Activated CD4-positive, alpha-beta T cell treated with anti-CD3 and anti-CD28 coated beads, Interleukin-2, amount 50 U/mL, for 24 hours (primary cell): ENCODE measurements at places on chromosomes 6 and 20.

- no peak for DNase-seq
Measured at GRCh38 chr20:45792317-45793118, 764 bp downstream of the DNTTIP1 start.

DNA sequence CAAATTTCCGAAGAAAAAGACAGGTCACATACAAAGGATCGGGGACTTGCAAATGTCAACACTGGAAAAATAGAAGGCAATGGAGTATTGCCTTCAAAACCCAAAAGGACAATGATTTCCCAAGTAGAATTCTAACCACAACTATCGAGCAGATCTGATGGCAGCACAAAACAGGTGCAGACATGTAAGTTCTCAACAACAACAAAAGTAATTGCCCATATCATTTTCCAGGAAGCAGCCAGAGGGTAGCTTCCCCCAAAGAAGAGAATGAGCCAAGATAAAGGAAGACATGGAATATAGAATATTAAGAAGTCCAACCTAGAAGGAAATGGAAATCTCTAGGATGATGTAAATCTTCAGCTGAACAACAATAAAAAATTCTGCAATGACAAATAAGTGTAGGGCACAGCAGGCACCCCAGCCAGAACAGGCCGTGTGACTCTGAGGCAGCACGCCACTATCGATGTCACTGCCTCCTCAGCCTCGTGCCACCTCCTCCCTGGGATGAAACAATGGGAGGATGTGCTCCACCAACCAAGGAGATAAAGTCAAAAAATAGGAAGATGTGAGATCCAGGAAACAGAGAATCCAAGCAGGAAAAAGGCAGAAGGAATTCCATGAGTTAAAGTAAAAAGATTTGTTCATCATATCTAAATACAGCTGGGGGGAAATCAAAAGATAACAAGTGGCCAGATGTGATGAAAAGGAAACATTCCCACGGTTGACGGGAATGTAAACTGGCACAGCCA lies 34.1 kb downstream of the SERPINB1 start:
- DNase-seq, result no peak

DNA sequence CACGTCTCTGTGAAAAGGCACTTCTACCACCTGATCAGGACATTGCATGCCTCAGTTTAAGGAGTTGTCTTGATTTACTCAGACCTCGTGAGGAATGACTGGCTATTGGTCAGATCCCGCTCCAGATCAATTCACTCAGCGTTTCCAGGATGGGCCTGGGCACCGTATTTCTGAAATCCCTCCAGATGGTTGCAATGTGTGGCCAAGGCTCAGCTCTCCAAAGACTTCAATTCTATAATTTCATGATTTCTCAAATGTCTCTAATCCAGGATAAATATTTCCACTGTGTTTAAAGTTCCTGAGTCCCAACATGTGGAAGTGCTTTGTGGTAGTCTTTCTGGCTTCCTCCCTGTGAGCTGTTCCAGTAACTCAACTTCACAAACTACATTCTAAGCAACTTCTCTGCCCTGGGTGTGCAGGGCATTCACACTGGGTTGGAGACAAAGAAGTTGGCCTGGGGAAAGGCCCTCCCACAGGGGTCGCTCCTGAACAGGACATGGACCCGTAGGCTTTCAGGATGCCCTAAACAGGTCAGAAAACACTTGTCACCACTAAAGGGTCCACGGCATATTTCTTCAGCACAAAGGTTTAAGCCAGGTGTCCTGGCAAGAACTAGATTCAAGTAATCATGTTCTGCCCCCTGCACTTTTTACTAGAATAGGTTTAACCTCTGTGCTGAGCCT lies 212.1 kb downstream of the WDR27 start:
- no peak for DNase-seq

- DNase-seq, result no peak
Measured at GRCh38 chr6:151807513-151808370, at the start of gene ESR1. ESR1 (plus strand) TSS chr6:151807682; CDS start chr6:151807913, 231 bp downstream.

DNA sequence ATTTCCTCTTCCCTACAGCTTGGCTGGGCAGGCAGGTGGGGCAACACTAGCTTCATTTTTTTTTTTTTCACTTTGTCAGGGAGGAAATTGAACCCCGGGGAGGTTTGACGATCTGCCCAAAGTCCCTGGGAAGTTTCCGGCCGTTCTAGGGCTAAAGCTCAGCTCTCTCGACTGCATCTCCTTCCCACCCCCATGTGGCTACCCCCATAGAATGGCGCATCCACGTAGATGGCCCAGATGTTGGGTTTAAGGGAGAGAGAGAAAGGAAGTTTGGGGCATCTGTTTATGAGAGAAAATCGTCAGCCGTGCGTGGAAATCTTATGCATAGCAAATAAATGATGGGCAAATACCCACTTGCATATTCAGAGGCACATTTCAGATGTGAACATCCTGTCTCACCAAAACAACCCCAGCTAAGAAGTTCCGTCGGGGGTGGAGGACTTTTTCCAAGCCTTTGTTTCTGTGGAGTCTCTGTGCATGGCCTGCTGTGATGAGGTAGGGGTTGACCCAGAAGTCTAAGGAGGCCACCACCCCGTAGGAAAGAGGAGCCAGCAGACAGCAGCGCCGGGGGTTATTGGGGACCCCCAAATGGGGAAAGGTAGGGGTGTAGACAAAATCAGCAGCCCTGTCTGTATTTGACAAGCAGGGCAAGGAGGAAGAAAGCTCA lies 40.5 kb upstream of the ZNF831 start:
- no peak for DNase-seq

GRCh38 chr6:42777126-42777822 lies 4.6 kb upstream of the BICRAL start:
- no peak for DNase-seq

DNA sequence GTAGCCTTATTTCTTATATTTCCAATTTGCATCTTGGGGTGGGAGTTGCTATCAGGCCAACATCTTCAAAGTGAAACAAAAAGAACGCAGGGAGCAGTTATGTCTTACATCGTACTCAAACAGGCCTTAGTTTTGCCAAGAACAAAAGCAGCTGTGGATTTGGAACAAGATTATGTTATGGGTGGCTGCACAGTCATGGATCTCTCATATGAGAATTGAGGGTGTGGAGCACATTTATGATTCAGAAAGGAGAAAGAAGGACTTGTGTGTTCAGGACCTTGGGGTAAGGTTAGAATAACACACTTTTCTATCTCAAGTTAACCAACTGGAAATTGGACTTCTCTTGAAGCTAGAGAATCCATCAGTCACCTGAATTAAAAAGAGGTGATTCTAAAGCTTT lies 259.9 kb downstream of the FOXA2 start:
- DNase-seq, result no peak

DNA sequence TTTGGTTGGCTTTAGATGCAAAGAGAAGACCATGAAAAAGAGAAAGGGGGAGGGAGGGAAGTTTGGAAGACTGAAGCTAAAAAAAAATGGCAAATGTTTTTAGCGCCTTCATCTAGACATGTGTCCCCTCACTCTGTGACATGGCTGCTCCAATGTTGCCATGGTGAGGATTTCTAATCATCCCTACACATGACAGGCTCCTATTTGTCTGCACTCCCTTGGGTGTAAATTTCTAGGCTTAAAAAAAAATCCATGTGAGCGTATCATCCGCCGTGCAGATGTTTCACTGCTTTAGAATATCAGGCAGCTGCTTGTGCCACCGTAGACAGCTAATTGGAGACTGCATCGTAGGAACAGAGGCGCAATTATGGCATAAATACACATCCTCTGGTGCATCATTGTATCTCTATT lies 761.1 kb upstream of the MMS22L start:
- no peak for DNase-seq

DNA sequence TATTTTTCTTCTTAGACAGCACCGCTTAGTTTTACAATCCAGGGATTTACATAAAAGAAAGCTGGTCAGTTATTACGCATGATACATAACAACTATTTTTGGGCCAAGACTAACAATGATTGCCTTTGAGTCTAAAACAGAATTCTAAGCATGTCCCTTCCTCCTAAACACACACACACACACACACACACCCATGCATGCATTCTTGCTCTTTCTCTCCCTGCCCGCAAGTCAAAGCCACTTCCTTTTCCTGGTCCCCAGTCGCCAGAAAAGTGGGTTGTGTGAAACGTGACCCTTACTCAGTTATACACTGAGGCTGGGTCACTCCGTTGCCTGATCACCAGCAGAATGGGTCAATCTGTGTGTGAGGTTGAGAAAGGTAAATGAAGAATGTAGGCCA lies 31.4 kb downstream of the FYN start:
- DNase-seq, result no peak

DNA sequence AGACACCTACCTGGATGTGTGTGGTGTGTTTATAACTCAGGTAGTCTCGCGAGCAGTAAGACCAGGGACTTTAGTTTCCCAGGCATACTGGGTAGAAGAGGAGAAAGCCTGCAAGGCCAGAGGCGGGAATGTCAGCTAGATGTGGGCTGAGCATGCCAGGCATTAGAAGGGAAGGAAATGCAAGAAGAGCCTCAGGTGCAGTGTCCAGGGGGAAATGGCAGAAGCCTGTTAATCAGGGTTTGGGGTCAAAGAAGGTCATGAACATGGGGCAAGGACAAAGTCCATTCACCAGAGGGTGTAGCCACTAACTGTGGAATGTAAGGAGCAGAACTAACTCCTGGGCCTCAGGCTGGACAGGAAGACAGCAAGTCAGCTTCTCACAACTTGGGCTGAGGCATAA lies 305.0 kb downstream of the SMOC2 start:
- DNase-seq, result no peak

- DNase-seq, result no peak
Measured at GRCh38 chr20:17572034-17572638, 2.3 kb downstream of the DSTN start.

DNA sequence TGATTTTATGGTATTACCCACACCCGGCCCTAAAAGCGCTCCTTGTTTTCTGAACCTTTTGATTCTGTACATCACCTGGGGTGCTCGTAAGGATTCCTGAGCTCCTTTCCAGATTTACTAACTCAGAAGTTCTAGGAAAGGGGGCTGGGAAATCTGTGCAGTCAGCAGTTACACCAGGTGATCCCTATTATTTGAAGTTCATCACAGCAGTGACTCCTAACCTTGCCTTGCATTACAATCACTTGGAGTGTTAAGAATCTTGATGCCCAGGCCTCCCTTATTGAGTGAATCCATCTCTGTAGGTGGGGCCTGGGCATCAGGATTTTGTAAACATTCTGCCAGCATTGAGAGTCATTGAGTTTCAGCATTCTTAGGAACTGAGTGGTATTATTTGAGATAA lies 44.7 kb downstream of the BMP6 start:
- no peak for DNase-seq

DNA sequence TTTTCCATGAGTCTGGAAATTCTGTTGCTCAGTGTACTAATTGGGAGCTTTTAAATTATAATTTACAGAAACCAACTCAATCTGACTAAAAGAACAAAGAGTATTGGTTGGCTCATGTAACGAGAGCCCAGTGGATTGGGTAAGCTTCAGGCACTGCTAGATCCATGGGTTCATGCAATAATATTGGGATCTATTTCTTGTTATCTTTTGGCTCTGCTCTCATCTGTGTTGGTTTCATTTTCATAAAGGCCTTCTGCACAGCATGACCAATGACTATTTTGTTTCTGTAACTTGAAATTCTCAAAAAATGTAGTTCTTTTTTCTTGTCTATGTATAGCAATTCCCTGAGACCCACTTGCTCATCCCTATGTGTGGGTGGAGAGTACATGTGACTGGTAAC lies 12.0 kb downstream of the SLC2A10 start:
- no peak for DNase-seq

- DNase-seq, result no peak
Measured at GRCh38 chr20:34407962-34408474, 44.9 kb downstream of the ITCH start.

GRCh38 chr20:24842918-24843715 lies 106.0 kb upstream of the CST7 start:
- DNase-seq, result no peak

DNA sequence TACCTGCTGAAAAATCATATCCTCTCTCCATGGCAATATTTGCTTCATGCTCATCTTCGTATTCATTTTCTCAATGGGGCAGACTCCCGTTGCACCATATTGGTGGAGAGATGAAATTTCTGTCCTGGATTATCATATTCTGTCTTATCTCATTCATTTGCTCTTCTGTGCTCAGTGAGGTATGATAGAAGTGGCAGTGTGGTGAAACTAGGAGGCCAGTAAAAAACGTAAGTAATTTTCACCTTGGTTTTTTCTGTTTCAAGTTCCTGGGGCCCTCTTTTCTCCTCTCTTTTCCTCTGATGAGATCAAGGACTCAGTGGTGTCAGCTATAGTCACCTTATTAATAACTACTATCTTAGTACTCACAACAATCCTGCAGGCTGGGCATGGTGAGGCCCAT lies 182.5 kb upstream of the HDAC2 start:
- no peak for DNase-seq

- no peak for DNase-seq
Measured at GRCh38 chr20:23140991-23141390, 54.9 kb upstream of the CD93 start.

GRCh38 chr20:58001381-58001780 lies 227.1 kb downstream of the ANKRD60 start:
- DNase-seq, result no peak

DNA sequence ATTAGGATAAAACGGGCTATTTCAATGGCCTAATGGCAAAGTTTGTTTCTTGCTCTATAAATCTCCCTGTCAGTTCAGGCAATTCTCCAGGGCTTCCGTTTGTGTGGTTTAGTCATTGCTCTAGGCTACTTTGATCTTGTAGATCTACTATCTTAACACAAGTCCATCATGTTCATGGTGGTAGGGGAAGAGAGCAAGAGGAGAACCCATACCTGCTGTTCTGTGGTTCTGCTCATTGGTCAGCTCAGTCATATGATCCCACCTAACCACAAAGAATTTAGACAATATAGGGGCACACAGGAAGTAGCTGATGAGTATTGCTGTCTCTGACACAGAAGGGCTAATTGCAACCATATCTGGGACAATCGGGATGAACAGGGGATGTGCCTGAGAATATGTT lies 4.9 kb upstream of the DEK start:
- DNase-seq, result no peak

- no peak for DNase-seq
Measured at GRCh38 chr6:6315660-6316059, 4.8 kb downstream of the F13A1 start.

GRCh38 chr6:28947831-28948270 lies 24.1 kb upstream of the TRIM27 start:
- DNase-seq, result no peak

GRCh38 chr20:62587757-62588402 lies 54.4 kb upstream of the SLCO4A1 start:
- DNase-seq, result no peak

GRCh38 chr6:2259002-2259494 lies 13.6 kb upstream of the GMDS start:
- DNase-seq, result no peak
